ENCODE measurements at places on chromosomes 5 and 9. TPM values are rescaled to one million over a fixed set of nuclear protein-coding genes. Genes with fewer than 3 reads are reported as not detected.

GRCh38 chr5:66498791-66499207 lies 97.4 kb upstream of the MAST4 start:
- no peak for DNase-seq

- DNase-seq: no peak
Observed at GRCh38 chr5:142316051-142316450, 8.8 kb downstream of the SPRY4 start.

DNA sequence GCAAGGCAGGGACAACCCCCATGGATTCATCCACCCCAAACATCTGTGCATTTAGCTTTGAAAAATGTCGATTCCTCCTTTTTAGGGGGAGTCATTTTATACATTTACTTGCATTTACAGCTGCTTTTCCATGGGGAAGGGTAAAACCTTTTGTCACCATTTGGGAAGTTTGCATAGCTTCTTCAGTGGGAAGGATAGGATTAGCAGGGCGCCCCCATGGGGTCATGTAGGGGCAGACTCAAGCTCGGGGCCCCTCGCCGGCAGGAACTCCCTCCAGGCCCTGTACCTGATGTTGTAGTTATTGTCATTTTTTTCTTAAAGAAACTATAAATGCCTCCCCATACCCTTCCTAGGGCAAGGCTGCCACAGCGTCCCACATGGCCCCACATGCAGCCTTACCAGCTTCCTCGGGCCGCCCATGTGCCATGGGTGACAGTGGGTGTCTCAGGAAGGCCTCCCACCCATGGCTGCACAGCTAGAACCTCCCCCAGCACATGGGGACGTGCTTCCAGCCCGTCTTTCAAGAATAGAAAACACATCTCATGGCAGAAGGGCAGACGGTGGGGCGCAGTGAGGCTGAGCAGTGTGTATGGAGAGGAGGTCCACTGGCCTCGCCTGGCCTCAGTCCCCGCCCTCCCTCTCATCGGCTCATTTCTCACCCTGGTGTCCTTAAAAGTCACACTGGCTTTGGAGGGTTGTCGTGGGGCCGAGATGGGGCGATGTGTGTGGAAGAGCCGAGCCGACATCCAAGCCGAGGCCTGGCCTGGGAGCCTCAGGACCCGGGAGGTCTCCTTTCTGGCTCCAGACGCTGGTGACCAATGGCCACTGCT lies 76.1 kb upstream of the OTULINL start:
- no peak for DNase-seq

GRCh38 chr9:75053869-75054268 lies 25.8 kb upstream of the CARNMT1 start:
- no peak for DNase-seq

- no peak for DNase-seq
Observed at GRCh38 chr9:97903177-97903576, 19.1 kb downstream of the TRMO start.

DNA sequence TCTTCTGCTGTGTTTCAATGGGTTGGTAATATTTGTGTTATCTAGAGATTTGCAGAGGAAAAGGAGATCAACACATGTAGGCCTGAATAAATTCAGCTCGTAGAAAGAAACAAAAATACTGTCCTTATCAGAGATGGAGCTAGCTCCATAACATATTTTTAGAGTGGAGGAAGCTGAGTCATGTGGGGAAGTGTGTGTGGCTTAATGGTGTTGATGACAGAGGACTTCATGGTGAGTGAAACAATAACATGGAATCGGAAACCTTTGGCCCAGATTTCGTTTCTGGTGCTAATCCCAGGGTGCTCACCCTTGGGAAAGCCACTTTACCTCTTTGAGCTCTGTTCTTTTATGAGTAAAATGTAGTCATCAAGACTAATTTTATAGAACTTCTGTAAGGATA lies 825.0 kb downstream of the TLR4 start:
- DNase-seq: no peak

DNA sequence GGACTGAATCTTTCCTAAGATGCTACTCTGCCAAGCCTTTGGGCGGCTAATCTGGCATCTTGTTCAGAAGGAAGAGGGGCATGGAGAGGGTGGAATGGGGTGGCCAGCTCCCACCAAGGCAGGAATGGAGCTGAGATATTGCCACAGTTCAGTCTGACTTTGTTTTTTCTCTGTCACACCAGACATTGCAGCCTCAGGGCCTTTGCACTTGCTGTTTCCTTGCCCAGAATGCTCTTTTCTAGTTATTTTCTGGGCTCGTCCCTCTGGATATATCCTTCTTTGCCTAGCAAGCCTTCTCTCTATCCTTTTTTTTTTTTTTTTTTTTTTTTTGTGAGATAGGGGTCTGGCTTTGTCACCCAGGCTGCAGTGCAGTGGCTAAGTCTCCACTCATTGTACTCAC lies 40.8 kb downstream of the ZNF618 start:
- DNase-seq: no peak

- DNase-seq: no peak
Observed at GRCh38 chr9:123217128-123217654, 51.2 kb downstream of the STRBP start.

GRCh38 chr5:115480271-115480670 lies 64.3 kb downstream of the FEM1C start:
- DNase-seq: no peak

GRCh38 chr5:135229122-135229521 lies 169.9 kb downstream of the MACROH2A1 start:
- DNase-seq: no peak

GRCh38 chr5:113270086-113270485 lies 164.7 kb downstream of the TSSK1B start:
- DNase-seq: no peak

DNA sequence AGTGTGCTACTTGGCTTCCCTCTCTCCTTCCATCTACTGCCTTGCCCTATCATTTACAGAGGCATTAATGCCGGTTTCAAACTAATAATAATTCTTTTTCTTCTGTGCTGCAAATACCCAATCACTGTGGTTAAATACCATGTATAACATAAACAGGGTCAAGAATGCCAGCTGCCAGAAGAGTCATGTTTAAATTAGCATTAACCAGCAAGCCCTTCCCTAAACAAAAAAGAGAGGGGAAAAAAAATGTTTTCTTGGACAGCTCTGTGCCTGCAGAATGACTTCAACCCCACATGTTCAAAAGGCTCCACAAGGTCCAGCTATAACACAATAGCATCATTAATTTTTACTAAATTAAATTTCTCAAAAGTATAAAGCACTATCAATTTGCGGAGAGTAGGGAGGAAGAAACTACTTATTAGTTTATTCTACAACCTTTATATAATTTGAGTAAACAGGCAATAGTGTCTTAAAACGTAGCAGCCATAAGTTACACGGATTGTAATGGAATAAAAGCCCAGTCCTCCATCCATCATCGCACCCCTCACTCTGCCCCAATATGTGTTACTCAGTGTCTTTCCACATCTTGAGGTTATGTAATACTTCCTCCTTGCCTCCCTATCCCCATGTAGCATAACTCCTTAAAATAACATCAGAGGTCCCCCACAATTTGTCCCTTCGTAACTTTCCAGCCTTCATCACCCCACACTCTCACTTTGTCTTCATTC lies 3.9 kb downstream of the LPAR1 start:
- no peak for DNase-seq

DNA sequence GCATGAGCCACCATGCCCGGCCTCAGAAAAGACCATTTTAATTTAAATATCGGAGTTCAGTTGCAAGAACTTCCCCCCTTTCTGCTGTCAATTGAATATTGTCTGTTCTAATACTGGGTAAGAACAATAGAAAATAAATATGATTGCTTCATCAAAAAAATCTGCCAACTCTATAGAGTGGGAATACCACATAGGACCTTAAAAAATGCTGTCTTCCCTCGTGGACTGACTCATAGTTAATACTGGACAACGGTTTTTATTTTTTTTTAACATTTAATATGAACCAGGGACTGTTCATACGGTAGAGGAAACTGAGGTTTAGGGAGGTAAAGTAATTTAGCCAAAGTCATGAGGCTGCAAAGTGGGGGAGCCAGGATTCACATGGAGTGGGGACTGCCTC lies 9.7 kb downstream of the ZNF462 start:
- DNase-seq: no peak

- DNase-seq: no peak
Observed at GRCh38 chr5:13186177-13186576, 758.3 kb downstream of the DNAH5 start.

GRCh38 chr9:134318481-134318891 lies 7.8 kb upstream of the RXRA start:
- peak; percentile 70 for DNase-seq

DNA sequence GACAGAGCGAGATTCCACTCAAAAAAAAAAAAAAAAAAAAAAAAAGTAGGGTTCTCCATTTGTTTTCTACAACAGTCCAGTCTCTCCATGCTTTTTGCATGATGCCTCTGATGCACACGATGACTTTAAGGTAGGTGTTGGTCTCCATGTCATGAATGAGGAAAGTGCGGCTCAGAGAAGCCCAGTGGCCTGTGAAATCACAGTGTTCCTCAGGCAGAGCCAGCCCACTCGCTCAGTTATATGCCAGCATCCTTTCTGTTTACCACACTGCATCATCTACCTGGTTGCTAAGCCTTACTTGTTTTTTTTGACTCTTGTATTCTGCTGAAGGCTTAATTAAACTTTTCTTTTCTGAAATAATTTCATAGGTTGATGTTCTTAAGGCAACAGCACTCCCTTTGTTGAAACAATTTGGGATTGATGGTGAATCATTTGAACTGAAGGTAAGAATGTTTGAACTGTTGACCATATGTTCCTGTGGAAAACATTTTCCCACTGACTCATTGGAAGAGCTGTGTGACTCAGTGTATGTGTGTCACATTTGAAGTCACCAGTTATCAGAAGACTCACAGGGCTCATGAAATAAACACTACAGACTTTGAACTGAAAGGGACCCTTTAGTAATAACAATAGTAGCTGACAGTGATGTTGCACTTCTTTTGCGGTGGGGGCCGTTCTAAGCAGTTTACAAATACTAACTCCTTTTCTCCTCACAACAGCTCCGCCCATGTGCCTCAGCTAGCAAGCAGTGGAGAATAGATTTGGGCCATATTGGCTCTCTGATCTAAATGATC lies 40.2 kb downstream of the RCL1 start:
- no peak for DNase-seq

DNA sequence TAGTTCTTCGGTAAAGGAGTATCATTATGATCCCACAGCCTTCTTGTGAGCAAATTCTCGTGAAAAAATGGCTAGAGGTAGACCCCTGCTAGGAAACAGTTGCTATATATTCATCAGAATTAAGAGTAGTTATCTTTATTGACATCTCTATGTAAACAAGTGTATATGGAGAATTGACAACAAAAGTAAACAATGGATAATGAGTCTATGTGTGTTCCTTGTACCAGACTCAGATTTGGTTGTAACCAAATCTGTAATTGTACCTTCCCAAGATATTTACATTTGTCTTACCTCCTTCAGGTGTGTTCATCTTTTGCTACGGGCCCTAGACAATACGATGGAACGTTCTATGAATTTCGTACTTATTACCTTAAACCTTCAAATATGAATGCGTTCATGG lies 2.1 kb downstream of the NIPSNAP3B start:
- no peak for DNase-seq

DNA sequence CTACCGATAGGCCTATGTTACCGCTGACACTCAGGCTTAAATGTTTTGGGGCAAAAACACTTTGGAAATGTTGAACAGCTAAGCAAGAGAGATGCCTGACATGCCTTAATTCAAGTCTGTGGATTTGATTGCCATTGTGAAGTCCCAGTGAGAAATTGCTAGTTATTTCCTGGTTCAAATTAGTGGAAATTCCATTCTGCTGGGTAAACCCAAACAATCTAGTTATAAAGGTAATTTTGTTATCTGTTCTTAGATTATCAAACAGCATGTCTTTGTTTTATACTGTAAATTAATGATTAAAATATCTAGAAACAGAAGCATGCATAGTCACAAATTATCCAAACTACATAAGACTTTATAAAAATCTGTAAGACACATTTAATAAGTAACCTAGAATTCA lies 96.6 kb downstream of the PJA2 start:
- DNase-seq: no peak

Gene IL33
- total RNA-seq: 18.6 TPM

Gene LCN9
- not detected for total RNA-seq

Gene BNIP1
- 11.1 TPM for total RNA-seq

Gene LHX6
- total RNA-seq: 10.8 TPM

Gene PIP5K1B
- 27.1 TPM for total RNA-seq

Gene PALM2AKAP2
- 165 TPM for total RNA-seq

Gene RLN2
- 0.35 TPM for total RNA-seq

Data from cardiac septum (tissue), 1 donor.